Activated CD8-positive, alpha-beta memory T cell treated with anti-CD3 and anti-CD28 coated beads, Interleukin-2, amount 50 U/mL, for 48 hours (primary cell): ENCODE measurements at places on chromosomes 3 and 15.

GRCh38 chr3:112598731-112599130 is 36.9 kb downstream of the SLC35A5 start:
- no peak for DNase-seq

DNA sequence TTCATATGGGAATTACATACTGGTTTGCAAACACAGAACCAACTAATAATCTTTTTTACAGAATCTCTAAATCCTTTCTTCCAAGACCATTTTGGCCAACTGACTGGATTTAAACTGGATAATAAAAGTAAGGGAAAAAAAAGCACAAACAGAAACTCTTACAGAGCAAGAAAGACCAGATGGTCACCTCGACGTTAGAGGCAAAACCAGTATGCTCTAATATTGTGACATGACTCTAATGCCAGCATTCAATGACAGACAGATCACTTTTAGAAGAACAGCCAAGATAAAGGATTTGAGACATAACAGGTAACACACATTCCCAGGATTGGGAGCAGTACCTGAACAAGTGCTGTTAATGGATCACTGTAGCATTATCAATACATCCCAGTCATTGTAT is 50.9 kb downstream of the DHX36 start:
- DNase-seq = no peak

GRCh38 chr3:183307749-183308148 is 54.7 kb downstream of the B3GNT5 start:
- no peak for DNase-seq

GRCh38 chr3:150747886-150748683 is 14.9 kb downstream of the SIAH2 start:
- DNase-seq = no peak

- no peak for DNase-seq
Measured at GRCh38 chr3:45597581-45597980, 3.0 kb downstream of the LIMD1 start.
